Tibial artery (tissue), 4 donors: ENCODE measurements at places on chromosomes 3 and 15.

DNA sequence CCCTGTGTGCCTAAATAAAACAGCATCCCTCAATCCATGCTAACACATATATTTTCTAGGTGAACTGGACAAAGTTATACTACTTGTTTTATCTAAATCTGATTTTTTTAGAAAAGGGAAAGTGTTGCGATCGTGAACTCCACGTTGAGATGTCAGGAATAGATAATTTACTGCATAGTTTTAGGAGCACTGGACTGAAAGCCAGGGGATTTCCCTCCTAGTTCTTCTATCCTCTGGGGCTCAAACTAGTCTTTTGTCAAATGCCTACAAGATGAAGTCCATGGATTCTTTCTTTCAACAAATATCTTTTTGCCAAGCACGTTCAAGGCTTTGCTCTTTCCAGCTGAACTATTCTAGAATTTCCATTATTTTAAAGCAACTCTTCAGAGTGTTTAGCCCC is 617 bp upstream of the HPS3 start:
- H3K36me3 ChIP-seq: no peaks in the 10 kb centered on the region
- H3K27me3 ChIP-seq: no peaks in the 10 kb centered on the region
- no peak for DNase-seq
- H3K27ac ChIP-seq: peak overlapping the region; percentile 82
- peak overlapping the region; percentile 95 for H3K4me3 ChIP-seq

DNA sequence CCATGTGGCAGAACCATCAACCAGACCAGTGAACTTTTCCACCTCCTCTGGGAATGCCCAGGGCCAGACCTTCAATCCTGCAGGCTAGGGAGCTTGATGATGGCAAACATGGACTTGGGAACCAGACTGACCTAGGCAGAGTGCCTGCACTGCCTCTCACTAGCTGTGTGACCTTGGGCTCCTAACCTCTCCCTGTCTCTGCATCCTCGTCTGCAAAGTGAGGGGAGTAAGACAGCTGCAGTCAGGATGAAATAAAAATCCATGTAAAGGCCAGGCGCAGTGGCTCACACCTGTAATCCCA is 17.5 kb upstream of the LOXL1 start:
- H3K27ac ChIP-seq: no peak overlapping the region
- H3K27me3 ChIP-seq: no peaks in the 10 kb centered on the region
- DNase-seq: no peak
- no peaks in the 10 kb centered on the region for H3K4me1 ChIP-seq
- peaks cover 7% of the 10 kb centered on the region for H3K36me3 ChIP-seq

DNA sequence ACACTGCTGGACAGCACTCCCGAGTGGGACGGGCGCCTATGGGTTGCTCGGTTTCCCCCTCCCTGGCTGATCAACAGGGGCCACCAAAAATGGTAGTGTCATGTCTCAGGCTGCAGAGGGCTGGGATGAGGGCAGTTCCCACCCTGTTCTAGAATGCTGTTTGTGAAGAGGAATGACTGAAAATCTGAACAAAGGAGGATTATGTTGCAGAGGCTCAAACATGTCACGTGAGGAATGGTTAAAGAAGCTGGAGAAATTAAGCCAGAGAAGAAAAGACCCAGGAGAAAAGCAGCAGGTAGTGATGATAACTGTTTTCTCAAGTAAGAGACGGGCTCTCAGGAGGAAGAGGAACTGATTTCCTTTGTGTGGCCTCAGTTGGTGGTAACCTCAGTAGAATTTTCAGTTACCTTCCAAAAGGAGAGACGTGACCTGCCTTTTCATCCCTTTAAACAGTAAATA is 10.4 kb downstream of the SPG21 start:
- no peaks in the 10 kb centered on the region for H3K27me3 ChIP-seq
- H3K4me3 ChIP-seq: no peak overlapping the region
- no peak for DNase-seq
- no peak overlapping the region for H3K27ac ChIP-seq
- no peaks in the 10 kb centered on the region for H3K4me1 ChIP-seq
- H3K36me3 ChIP-seq: peaks cover 25% of the 10 kb centered on the region

DNA sequence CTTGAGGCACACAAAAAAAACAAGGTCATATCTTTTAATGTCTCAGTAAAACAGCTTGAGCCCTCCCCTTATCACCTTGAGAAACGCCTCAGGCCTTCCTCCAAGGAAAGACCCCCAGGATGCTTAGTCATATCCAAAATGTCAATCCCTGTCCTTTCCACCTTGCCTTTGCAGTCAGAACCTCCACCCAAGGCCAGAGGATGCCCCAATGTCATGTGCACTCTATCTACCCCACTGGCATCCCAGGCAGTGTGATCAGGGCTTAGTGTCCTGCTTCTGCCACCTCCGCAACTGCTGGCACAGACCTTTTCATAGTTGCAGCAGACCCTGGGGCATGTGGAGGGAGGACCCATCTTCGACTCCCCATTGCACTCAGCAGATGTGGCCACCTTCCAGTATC is 268.0 kb upstream of the LRRFIP2 start:
- no peak overlapping the region for H3K27ac ChIP-seq
- H3K4me3 ChIP-seq: no peak overlapping the region
- no peaks in the 10 kb centered on the region for H3K36me3 ChIP-seq
- no peaks in the 10 kb centered on the region for H3K27me3 ChIP-seq

- DNase-seq: no peak
- H3K4me1 ChIP-seq: no peaks in the 10 kb centered on the region
- H3K4me3 ChIP-seq: no peak overlapping the region
- no peak overlapping the region for H3K27ac ChIP-seq
Measured at GRCh38 chr3:170778240-170779217, 91.5 kb downstream of the RPL22L1 start.

DNA sequence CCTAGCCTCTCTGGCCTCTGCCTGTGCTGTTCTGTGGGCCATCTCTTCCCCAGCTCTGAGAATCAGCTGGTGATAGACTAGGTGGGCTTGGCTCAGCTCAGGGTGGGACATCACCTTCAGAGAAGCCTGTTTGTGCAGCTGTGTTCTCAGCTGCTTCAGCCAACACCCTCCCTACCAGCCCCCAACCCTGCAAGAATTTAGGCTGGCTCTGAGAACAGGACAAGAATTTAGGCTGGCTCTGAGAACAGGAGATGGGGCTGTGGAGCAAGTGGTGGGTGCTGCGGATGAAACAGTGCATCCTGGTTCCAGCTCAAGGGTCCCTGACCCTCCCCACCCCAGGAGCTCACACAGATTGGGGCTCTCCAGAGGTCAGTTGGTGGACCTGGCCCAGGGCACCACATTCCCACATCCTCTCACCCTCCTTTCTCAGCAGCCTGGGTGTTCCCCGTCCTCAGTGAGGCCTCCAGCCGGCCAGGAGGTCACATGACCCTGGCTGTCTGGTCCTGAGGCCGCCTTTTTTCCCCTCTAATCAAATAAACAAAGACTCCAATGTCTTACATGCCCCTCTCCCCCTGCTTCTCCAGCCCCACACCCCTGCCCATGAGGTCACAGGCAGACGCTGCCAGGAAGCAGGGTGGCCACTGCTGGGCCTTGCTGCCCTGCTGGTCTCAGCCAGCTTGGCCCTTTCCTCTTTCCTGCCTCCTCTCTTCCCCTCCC is 14.9 kb downstream of the PLEKHO2 start:
- peaks cover 46% of the 10 kb centered on the region for H3K36me3 ChIP-seq
- H3K27ac ChIP-seq: peak overlapping the region; percentile 77
- peak; percentile 83 for DNase-seq
- no peaks in the 10 kb centered on the region for H3K27me3 ChIP-seq
